ENCODE measurements at places on chromosomes 5 and 9.

- peak; percentile 40 for DNase-seq
These were observed at the start of gene PDZD2 for GRCh38 chr5:31638748-31639418. Gene PDZD2 (plus strand): TSS chr5:31639131.

- DNase-seq, result no peak
These were observed 315.5 kb downstream of the TRPM3 start for GRCh38 chr9:70805949-70806348.

- DNase-seq, result no peak
These were observed 107.1 kb upstream of the POC5 start for GRCh38 chr5:75824323-75824722.

DNA sequence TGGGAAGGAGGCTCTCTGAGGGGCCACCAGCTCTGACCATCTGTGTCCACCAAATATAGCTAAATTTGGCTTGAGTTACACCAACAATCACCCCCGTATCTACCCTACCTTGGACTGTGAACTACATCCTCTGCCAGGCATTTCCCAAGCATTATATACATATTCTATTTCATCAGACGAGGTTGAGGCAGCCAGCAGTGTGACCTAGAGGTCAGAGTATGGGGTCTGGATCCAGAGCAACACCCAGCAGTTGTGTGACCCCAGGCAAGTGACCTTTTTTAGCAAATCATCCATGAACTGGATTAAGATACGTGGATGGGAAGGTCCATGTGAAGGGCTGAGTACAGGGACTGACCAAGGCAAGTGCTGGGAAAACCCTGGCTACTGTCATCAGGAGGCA, 180.6 kb downstream of the HSPA4 start:
- DNase-seq, result no peak

DNA sequence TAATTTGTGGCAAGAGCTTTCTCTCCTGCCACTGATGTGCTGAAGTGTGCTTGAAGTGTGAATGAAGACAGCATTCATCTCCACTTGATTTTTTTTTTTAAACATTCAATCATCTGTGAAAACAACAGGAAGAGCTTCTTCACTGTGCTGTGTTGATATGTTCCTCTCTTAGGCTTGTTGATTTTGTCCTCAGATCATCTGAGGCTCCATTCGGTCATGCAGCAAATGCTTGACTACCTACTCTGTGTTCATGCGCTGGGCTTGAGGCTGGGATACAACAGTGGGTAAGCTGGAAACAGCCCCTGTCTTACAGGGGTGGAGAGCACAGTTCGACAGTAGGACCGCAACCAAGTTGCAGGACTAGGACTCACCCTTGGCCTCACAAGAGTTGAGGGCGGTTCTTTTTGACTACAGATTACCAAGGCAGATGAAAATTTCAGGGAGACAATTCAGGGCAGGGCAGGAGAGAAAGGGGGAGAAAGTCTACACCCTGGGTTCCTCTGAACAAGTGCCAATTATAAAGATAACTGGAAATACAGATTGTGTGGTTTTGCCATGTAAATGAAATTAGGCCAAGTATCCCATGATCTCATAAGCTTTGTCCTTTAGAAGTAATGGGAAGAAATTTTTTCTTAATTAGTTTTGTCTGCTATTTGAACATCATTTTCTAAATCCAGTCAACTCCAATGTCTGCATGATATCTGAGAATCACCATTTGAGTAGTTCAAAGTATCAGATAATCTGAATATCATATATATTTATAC, 31.0 kb upstream of the F2R start:
- DNase-seq, result no peak

GRCh38 chr5:83767409-83767992, 46.8 kb upstream of the HAPLN1 start:
- no peak for DNase-seq

DNA sequence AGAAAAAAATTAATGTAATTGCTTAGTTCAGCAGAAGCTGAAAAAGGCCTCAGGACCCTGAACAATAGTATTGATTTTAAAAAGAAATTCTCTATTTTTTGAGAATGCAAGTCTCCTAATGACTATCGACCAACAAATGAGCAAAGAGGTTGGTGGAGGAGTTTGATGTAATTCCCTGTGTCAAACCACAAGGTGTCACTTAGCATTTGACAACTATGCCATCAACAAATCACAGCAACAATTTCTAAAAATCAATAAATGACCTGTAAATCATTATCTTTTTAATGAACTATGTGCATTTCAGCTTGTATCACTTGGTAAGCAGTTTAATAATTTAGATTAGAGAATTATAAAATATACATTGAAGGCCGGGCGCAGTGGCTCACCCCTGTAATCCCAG, 133.7 kb downstream of the PRELID2 start:
- no peak for DNase-seq

DNA sequence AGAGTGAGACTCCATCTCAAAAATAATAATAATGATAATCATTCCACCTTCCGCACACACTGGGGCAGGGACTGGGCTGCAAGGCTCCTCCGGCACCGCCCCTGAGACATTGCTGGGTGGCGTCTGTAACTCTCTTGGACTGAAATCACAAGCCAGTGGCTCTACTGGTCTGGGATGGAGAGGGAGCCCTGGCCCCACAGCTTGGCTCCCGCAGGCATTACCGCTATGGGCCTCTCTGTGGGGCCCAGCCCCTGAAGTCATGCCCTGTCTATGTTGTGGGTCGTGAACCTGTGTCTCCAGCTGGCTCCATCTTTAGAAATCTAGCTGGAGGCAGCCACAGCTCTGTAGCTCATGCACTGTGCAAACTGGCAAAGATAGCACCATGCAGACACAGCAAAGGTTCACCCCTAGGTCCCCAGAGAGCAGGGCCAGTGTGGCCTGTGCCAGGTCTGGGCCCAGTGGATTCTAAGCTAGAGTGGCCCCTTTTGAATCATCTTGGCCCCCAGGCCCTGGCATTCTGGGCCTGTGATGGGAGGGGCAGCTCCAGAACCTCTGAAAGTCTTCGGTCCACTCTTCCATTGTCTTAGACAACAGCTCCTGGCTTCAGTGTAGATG, 36.1 kb upstream of the COL5A1 start:
- no peak for DNase-seq

DNA sequence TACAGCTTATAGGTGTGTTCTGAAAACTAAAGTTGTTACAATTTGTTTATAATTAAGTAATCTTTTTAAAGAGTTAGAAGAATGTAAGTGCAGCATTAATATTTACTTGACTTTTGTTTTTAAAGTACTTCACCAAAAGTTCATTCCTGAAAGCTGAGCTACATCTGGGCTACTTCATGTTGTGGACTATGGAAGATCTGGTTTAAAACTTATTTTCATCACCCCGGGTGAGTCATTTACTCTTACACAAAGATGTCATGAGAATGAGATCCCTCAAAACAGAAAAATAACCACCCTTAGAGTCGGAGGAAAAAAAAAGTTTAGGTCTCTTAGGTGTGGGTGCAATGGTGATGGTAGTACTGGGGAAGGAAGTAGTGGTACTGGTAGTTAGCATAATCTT, 5.1 kb downstream of the POU5F2 start:
- no peak for DNase-seq

DNA sequence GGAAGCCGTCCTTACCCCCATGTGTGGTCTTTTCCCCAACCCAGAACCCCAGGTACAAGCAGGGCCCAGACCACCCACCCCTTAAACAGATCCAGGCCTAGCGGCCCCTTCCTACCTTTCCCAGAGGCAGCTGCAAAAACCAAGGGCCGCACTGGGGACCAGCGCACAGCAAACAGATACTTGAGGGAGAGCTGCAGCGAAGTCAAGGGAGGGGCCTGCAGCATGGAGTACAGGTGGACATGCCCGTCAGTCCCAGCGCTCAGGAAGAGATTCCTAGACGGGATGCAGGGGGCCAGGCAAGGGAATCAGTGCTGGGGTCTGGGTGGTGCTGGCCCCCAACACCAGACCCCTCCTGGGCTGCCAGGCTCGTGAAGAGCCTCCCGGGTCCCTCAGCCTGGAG, 22.5 kb downstream of the DYNC2I2 start:
- DNase-seq, result no peak

DNA sequence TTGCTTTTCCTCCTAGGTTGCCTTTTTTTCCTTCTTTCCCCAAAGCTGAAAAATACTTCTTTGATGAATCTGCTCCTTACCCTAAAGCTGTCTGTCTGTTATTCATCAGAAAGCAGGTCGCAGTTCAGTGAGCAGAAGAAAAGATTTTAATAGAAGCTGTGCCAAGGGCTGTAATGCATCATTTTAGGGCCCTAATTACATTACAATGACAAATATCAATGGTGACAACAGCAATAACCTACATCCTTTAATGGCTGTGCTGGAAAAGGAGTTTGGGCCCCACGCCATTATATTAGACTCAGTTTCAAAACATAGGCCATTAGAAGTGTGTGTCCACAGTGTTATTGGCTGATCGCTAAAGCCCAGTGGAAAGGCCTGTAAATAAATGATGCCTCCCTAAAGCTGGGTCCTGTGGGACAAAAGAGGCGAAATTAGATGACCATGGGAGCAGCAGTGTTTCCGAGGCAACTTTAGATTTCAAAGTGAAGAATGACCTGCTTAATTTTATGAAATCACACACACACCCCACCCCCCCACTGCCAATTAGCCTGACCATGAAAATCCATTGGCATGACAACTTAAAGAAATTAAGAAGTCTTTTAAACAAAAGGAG, 38.4 kb downstream of the TLE4 start:
- no peak for DNase-seq

GRCh38 chr5:145178641-145179523, 656.3 kb downstream of the PRELID2 start:
- no peak for DNase-seq

DNA sequence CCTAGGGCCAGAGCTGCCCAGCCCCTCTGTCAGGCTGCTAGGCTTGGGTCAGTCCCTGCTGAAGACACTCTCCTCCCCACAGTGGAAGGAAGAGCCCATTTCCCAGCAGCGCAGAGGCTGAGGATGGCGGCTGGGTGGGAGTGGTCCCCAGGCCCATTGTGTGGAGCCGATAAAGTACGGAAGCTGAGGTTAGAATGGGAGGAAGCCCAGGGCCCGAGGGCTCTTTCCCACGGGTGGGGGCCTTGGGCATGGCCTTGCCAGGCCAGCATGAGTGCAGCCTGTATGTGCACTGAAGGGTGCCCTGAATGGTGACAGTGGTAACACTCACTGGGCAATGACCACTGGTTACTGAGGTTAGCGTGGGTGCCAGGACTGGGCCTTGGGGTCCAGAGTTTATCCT, 125.9 kb downstream of the RGS3 start:
- DNase-seq, result no peak

DNA sequence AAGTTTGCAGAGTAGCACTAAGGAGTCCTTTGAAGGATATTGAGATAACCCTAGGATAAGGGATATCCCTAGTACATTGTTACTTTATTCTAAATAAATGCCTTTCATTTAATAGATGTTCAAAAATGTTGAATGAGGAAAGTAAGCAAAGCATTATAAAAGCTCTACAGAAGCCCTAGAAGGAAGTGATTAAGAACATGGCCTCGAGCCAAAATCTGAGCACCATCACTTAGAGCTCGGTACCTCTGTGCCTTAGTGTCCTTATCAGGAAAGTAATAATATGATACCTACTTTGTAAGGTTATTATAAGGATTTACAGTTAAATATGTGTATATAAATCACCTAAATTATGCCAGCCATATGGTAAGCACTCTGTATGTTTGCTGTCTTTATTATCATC, 242.6 kb downstream of the KIAA0825 start:
- no peak for DNase-seq

DNA sequence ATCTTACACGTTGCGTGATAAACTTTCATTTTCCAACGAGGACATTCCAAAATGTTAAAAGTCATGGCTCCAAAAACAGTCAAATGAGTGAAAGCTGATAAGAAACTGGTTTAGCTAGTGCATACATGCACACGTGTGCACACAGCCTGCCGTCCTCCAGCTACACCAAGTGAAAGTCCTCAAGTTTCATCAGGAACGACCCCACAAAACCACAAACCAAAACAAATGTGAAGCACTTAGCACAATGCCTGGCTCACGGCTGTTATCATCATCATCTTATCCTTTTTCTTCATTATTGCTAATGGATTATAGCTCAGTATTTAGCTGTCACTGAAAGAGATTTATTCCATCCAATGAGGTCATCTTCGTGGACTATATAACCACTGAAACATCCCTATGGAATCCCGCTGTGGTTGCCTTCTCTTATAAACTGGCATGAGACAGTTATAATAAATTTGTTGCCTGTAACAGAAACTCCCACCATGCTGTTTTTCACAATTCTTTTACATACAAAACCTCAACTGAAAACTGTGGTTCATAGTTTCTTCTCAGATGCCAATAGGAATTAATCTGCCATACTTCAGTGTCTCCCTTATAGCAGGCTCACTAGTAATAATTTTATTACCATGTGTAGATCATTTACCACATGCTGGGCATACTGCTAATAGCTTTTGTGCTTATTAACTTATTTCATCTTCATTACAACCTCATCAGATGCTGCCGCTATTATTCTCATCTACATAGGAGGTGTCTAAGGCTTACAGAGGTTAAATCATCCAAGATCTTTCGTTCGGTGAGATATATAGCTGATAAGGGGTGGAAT, 56.1 kb downstream of the SAXO1 start:
- DNase-seq, result no peak

- DNase-seq, result no peak
These were observed 50.9 kb upstream of the ZNF354B start for GRCh38 chr5:178808886-178809285.

DNA sequence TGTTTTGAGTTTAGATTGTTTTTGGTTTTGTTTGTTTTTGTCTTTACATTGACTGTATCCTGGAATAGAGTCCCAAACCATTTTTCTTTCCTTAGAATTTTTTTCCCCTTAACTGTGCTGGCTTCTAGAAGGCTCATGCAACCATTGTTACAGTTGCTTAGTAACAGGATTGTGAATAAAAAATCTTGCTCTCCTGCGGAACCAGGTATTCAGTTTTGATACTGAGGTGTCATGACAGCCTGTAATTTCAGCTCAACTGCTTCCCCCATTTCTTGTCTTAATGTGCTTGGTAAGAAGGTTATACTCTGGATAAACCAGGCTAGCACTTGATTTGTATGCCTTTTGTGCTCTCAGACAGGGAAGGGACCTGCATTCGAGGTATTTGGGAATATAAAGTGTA, 42.1 kb downstream of the FOCAD start:
- no peak for DNase-seq

- no peak for DNase-seq
These were observed 116.6 kb downstream of the KLHL3 start for GRCh38 chr5:137619191-137619870.

- peak; percentile 57 for DNase-seq
These were observed 10.8 kb upstream of the CCDC69 start for GRCh38 chr5:151234476-151235238.
